ENCODE measurements at places on chromosomes 16 and 17.

- DNase-seq: no peak
These were observed 2.3 kb upstream of the PPP1R9B start for GRCh38 chr17:50152736-50153135.

- DNase-seq: no peak
These were observed 939 bp upstream of the CCL2 start for GRCh38 chr17:34254146-34254545.

- DNase-seq: no peak
These were observed 4.7 kb downstream of the DYNC1LI2 start for GRCh38 chr16:66746682-66747081.

DNA sequence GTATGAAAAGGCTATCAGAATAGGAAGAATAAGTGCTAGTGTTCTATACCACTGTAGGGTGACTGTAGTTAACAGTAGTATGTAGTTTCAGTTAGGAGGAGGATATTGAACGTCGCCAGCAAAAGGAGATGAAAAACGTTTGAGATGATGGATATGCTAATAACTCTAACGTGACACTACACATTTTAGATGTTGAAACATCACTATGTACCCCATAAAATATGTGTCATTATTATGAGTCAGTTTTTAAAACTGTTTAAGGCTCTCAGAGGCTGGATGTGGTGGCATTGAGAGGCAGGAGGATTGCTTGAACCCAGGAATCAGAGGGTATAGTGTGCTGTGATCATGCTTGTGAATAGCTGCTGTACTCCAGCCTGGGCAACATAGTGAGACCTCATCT is 31.8 kb downstream of the UBN1 start:
- DNase-seq: no peak

DNA sequence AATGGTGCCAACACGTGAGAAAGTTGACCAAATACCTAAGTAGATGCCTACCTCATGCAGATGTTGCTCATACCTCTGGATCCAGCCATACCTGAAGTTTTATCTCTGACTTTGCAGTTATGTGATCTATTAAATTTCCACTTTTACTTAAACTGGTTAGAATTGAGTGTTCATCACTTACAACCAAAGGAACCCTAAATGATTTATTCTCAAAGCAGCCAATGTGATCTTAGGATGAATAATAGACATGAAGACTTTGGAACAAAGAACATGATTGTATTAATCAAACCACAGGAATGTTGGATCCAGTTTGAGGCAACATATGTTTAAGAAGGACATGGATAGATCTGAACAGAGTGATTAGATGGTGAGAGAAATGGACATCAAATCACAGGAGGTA is 68.7 kb downstream of the IRX6 start:
- DNase-seq: no peak
